ENCODE measurements at places on chromosomes 11 and 22.

DNA sequence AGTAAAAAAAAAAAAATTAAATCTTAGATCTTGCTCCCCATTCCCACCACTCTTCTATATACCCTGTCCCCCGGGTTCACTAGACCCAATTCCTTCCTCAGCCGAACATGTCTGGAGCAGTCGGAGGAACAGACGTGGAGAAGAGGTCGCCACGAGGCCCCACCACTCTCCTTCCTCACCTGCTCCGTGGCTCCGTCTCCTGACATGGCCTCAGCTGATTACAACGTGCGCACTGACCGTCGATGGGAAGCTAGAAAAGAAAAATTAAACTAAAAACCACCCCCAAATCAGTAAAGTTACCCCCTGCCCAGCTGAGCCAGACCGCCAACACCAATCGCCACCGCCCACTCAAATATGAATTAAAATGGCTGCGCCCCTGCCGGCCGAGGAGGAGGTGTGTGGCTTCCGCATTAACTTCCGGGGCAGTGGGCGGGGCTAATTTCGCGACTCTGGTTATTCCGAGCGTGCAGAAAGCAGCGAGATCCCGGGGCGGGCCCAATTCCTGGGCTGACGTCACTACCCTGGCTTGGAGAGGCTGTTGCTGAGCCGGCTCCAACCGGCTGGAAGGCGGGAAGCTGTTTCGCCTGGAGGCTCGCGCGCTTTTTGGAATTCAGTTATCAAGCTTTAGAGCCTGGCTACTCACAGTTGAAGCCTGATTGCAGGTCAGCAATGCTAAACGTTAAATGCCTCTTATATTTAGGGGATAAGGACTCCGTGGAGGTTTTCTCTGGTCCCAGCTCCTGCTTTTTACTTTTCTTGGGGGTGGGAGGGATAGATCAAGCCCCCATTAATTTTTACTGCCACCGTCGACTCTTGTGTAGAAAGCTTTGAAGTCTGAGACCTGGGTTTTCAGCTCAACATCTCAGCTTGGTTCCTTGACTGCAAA is at the start of gene CSTF3:
CSTF3 (minus strand) TSS at position 361 of the 886 bp plus-strand sequence; CDS start at position 206, 155 bp downstream.
- DNase-seq = peak; percentile 99

- DNase-seq = no peak
These were observed 11.6 kb upstream of the EHF start for GRCh38 chr11:34609187-34609751.

GRCh38 chr11:38796281-38796680 is 2198.2 kb upstream of the RAG2 start:
- no peak for DNase-seq

DNA sequence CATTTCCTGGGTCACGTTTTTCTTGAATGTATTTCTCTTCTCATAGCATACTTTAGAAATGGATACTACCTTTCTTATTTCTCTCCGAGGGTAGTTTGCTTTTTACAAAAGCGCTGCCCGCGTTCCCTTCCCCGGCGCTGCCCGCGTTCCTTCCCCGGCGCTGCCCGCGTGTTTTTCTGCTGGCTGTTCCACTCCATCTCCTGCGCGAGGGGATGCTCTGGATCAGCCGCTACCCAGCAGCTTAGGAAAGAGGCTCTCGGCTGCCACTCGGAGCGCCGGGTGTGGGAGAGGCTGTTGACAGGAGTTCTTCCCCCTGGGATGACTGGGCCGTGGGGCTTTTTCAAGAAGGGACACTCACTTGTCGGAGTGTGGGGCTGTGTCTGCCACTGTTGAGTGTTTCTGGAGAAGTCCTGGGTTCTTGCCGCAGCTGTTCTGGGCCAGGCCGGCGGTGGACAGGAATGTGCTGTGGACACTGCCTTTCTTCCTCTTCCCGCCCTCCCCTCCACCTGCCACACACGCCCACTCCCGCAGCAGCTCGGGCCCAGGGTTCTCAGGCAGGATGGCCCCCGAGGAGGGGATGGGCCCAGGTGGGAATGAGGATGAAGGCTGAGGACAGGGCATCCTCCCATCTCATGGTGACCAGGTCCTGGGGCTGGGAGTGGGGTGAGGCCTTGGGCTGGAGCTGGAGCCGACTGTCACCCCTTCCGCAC is 30.6 kb downstream of the GLB1L2 start:
- DNase-seq = no peak
